ENCODE measurements at places on chromosomes 6 and 20.

GRCh38 chr6:71048320-71049164, 91.7 kb upstream of the B3GAT2 start:
- no peak for DNase-seq

DNA sequence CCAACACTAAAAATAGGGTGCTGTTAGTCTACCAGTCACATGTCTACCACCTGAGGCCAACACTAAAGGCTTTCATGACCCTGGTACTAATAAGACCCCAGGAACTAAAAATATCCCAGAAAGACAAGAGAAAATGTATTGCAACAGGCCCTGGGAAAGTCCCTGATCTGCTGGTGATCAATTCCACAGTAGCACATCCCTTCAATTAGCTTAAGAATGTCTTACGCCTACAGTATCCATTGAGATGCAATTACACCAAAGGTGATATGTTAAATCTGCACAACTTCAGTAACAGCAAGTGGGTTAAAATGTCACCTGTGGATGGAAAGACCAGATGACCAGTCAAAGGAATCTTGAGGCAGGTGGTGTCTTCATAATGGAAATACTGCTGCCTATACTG, 3.1 kb downstream of the SEMG1 start:
- DNase-seq = no peak

DNA sequence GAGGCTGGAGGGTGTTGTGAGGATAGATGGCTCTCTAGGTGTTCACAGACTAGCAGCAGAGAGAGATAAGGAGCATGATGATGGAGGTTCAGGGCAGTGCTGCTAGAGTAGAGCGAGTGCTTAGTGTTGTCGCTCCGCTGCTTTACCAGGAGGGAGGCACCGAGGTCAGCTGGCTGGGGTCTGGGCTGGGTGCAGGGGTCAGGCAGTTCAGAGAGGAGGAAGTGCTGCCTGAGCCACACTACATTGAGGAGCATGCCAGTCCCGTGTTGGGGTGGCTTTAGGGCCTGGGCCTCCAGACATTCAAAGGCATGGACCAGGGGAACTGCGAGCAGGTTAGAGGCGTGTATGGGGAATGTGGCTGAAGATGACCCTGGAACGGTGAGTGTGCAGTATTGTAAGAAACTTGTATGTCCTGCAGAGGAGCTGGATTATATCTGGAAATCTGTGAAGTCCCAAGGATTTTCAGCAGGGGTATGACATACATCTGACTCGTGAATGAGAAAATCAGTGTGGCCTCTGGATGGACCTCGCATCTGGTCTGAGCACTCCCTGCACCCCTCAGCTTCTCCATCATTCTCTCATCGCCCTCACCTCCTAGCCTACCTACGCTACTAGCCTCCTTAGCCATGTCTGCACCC, 66.9 kb downstream of the IGF2R start:
- DNase-seq = no peak

GRCh38 chr20:39851459-39851858, 837.6 kb downstream of the MAFB start:
- no peak for DNase-seq

DNA sequence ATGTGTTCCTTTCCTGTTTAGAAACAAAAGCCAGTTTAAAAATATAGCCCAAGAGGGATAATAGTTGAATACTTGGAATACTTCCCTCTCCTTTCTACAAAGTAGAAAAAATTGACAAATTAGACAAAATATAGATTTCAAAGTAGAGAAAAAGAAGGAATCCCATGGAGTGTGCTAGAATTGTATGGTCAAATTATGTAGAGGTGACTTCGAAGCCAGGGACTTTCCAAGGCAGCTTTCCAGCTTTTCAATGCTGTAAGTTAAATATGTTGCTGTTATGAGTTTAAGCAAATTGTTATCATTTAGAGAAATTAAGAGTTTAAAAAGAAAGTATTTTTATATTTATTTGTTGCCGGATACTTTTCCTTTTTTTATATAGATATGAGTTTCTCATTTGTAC, 415.5 kb upstream of the OPRM1 start:
- DNase-seq = no peak

DNA sequence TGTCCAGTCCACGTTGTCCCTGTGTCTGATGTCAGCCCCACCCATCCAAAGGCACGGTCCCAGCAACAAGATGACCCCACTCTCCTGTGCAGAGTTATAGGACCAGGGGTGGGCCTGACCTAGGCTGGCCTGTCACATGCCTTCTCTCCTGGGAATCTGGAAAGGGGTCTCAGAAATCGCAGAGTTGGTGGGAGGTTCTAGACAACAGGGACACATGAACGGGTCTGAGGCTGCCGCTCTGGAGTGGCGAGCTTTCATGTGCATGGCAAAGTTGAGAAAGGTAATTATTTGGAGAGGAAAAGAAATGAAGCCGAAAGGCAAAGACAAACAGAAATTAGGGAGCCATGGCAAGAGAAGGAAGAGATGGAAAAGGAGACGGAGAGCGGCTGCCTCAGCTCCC, 29.5 kb downstream of the BFSP1 start:
- DNase-seq = no peak

- no peak for DNase-seq
Observed at GRCh38 chr6:155108070-155108820, 113.1 kb downstream of the TIAM2 start.
